GM03348 (cell line): ENCODE measurements at places on chromosomes 3 and 15.

DNA sequence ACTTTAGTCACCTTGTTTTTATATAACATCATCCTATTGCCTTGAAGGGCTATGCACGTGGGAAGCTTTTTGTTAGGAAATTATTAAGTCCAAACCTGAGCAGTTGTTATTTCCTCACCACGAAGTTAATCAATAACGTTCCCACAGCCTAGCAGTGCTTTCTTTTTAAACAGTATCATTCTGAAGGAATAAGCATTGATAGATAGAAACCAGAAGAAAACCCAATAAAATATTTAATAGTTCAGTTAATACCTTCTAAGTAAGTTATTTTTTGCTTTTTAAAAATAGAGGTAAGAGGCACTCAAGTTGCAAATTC, 149.3 kb downstream of the KCNMB2 start:
- DNase-seq: no peak

DNA sequence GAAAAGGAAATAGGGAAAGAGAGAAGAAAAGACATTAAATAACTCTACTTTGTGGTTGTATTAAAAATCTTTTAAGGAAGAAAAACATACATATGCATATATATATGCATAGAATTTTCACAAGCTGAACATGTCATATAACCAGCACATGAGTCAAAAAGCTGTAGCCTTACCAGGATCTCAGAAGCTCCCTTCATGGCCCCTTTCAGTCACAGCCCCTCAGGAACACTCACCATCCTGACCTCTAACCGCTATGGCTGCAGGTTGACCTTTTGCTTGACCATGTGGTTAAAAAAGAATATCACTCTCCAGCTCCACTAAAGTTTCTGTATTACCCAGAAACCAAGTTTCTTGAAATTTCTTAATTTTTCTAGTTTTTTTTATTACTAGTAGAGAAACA, 103.4 kb downstream of the CHST2 start:
- DNase-seq: no peak

- DNase-seq: no peak
Measured at GRCh38 chr3:161420746-161421145, 49.4 kb upstream of the SPTSSB start.

GRCh38 chr3:165406425-165406824, 210.2 kb upstream of the SLITRK3 start:
- DNase-seq: no peak

- peak; percentile 14 for DNase-seq
Measured at GRCh38 chr3:61315871-61316270, 64.6 kb upstream of the FHIT start.

DNA sequence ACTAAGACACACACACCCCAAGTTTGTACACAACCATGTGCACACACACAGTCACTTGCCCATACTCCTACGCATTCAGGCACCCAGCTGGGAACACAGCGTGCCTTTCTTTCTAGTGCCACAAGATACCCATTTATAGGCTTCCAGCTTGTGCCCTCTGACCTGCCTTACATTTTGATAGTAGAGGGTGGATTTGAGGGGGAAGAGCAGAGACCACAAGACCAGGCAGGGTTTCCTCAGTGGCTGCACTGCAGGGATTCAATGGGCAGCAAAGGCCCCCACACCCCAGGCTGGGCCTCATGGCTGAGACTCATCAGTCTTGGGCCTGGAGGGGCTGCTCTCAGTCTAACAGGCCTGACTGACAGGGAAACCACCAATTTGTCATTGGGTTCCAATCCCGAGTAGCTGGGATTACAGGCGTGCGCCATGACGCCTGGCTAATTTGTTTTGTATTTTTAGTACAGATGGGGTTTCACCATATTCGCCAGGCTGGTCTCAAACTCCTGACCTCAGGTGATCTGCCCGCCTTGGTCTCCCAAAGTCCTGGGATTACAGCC, 18.8 kb upstream of the ANKDD1A start:
- no peak for DNase-seq

- no peak for DNase-seq
Measured at GRCh38 chr15:83887404-83887803, 233.5 kb downstream of the ADAMTSL3 start.

- no peak for DNase-seq
Measured at GRCh38 chr3:125076464-125076863, 20.7 kb upstream of the HEG1 start.

DNA sequence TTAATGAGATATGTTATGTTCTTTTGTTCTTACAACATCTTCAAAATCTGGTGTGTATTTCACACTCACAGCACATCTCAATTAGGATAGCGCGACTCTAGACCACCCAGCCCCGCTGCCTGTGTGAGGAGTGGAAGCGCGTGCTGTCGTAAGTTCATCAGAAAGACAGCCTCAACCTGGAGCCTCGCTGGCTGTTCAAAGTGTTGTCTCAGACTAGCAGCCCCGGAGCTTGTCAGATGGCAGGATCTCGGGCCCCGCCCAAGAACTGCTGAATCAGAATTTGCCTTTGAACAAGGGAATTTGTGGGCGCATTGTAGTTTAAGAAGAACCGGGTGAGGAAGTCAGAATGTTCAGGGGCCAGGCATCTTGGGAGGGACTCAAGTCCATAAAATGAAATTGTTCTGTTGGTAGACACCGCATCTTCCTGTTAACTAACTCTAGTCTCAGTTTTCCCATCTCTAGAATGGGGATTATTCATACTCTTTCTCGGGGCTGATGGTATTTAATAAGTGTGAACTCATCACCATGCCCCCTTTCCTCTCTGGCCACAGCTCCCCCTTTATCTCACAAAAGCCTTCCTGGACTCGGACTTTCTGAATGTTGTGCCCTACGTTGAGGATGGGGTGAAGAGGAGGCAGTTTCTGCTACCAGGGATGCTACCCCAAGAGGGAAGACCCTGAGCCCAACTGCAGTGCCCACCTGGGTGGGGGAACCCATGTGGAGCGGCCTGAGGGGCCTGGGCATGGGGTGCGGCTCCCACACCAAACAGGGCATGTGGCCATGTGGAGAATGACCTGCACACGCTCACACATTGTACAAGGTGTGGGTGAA, 40.4 kb downstream of the BHLHE40 start:
- no peak for DNase-seq

DNA sequence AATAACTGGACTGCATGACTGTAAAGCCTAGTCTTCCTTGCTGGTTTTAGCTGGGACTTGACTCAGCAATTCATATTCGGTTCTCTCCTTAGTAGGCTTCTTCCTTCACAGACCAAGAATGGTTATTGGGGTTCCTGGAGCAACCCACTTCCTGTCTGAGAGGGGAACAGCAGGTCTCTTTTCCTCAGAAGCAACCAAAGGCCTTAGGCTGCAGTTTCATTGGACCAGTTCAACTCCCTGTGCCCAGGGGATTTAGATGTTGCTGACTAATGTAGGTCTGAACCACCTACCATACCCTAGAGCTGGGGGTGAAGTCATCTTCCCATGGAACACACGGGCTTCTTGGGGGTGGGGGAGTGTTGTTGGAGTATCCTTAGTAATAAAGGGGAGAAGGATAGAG, 84.0 kb upstream of the SKOR1 start:
- DNase-seq: no peak
